A172 (cell line): ENCODE measurements at places on chromosomes 7 and 10. TPM values are rescaled to one million over a fixed set of nuclear protein-coding genes. Genes with fewer than 3 reads are reported as not detected.

The TFPI2 gene
- 6.2 and 6.5 TPM in 2 replicates for total RNA-seq

The HOXA7 gene
- not detected in 2 replicates for total RNA-seq

The LRRC18 gene
- total RNA-seq, result not detected in 2 replicates

The VWA2 gene
- 0.14 TPM in 1 of 2 replicates, not detected in the other for total RNA-seq

The GGCT gene
- 121 and 147 TPM in 2 replicates for total RNA-seq

The HOGA1 gene
- 6.3 and 7.7 TPM in 2 replicates for total RNA-seq

The USP6NL gene
- 17.1 and 19.8 TPM in 2 replicates for total RNA-seq

DNA sequence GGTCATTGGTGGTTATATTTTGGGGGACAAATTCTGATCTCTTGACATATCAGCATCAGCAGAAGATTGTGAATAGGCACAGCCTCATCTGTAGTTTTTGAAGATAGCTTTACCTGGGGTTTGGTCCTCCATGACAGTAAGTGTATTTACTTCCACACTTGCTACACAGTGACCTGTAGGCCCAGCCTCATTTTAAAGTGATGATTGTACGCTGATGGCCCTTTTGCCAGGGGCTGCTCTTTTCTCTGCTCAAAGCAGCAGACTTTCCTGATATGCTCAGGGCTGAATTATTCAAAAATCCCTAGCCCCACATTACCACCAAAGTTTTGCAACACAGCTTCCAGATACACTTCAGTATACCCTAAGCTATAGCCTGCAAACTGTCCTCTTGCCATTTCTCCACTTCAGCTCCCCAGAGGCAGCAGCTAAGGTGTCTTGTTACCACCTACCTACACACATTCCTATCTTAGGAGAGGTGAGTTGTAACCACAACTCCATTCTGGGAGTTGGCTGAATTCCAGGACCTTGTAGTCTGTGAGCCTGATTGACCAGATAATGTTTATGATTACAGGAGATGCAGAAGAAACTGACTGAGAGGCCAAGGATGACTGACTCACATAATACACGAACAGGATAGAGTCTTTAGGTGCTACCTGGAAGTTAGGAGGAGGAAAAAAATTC lies 6.0 kb downstream of the ASB4 start:
- no peak for DNase-seq

GRCh38 chr7:22219036-22219435 lies 137.9 kb downstream of the RAPGEF5 start:
- DNase-seq, result no peak

GRCh38 chr7:101237206-101238067 lies at the start of gene CLDN15:
CLDN15 (minus strand) TSS chr7:101237802; CDS start chr7:101237581, 221 bp downstream.
- DNase-seq, result no peak

DNA sequence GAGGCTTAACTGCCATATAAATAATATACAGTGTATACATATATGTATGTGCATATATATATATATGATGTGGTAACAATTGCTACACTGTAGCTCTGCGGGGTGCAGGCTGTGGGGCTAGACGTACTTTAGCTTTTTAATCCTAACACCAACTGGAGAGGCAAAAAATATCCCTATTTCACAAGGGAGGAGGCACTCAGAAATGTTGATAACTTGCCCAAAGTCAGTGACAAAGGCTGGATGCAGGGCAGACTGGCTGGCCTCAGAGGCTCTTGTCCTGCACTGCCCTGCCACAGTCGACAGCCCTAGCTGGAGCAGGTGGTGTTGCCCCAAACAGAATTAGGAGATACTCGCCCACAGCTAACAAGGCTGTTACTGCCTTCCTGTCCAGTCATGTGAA lies 1.5 kb upstream of the RELN start:
- DNase-seq, result no peak

DNA sequence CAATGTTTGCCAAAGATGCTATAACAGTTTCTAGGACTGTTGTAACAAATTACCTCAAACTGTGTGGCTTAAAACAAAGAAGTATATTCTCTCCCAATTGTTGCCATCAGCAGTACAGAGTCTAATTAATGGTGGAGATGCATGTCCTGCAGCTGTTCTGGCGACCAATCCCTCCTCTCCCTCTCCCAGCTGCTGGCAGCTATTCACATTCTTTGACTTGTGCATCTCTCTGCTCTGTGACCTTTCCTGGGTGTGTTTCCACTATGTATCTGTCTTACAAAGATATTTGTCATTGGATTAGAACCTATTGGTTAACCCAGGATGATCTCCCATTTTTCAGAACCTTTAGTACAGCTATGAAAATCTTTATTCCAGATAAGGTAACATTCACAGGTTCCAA lies 561.7 kb upstream of the POM121L12 start:
- DNase-seq, result no peak

GRCh38 chr7:138481447-138482380 lies 21.7 kb downstream of the TRIM24 start:
- no peak for DNase-seq

GRCh38 chr7:1767524-1767923 lies 97.4 kb downstream of the ELFN1 start:
- no peak for DNase-seq

- peak; percentile 36 for DNase-seq
These were observed 160.5 kb downstream of the ADAM12 start for GRCh38 chr10:126227762-126228134.

DNA sequence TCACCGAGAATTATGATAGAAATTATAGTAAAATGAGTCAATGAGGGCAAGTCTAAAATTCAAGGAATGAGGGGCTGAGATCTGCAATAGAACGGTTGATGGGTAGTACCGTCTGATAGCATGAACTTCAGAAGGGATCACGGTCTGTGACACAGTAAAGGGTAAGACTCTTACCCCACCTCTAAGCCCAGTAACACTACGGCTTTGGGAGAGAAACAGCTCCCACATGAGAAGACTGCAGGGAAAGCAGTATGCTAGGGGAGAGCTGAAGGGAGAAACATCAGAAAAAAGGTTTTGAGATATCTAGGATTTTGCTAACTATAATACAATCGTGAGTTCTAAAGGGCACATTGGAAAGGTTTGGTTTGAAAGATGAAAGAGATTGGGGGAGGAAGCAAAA lies 12.8 kb upstream of the AKAP9 start:
- no peak for DNase-seq

DNA sequence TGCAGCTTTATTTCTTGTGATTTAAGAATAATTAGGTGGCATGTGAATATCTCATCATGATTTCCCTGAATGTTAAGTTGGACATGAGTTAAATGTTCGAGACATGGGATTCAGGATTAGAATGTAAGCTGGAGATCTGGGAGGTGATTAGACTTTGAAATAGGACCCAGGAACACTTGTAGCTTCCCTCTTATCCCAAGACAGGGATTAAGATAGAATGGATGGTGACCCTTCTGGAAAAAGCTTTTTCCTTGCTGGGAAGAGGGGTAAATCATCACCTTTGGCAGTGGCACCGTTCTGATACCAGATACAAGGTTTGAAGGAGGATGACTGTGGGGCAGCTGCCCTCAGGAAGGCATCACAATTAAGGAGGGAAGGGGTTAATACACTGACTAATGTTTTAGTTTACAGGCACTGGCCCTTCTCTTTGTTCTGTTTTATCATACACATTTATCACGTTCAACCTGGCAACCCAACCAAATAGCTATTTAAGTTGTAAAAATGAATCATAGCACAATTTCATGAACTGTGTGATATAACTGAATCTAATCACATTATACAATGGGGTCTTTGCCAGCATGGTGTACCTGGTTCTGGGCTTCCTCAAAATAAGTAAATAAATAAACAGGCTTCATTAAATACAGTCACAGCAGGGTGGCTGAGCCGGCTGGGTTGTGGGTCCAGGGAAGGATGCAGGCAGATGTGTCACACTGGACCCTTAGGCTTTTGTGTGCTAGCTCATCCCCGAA lies 212.7 kb downstream of the LRMDA start:
- no peak for DNase-seq

GRCh38 chr7:82678259-82678658 lies 234.7 kb upstream of the CACNA2D1 start:
- DNase-seq, result no peak

DNA sequence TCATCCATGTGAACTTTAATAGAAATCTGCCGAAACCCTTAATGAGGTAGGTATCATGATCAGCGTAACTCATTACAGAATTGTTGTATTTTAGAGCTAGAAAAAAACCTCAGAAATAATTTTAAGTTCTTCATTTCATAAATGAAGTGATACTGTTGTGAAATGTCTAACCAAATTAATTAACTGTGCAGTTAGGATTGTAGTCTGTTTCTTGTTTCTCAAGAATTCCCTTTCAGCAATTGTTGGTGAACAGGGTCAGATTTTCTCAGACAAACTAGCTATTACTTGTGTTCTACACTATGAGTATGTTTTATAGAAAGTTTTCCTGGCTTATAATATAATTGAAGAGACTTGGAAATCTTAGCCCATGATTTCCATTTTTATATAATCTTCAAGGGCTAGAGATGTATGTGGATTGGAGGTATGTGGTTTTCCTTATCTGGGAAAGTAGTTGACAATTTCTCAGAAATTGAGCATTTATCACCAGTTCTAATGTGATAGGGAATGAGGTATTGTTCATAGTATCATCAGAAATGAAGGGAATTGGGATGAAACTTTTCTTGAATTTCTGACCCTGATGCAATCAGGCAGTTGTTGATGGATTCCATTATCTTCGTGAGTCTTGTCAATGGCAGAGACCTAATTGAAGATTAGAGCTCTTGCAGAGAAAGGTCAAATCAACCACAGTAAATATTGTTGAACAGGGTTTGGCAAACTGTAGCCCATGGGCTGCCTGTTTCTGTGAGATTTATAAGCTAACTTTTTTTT lies 55.0 kb downstream of the ST7 start:
- no peak for DNase-seq

- DNase-seq, result no peak
These were observed 205.4 kb upstream of the ZMIZ1 start for GRCh38 chr10:78863140-78863905.

DNA sequence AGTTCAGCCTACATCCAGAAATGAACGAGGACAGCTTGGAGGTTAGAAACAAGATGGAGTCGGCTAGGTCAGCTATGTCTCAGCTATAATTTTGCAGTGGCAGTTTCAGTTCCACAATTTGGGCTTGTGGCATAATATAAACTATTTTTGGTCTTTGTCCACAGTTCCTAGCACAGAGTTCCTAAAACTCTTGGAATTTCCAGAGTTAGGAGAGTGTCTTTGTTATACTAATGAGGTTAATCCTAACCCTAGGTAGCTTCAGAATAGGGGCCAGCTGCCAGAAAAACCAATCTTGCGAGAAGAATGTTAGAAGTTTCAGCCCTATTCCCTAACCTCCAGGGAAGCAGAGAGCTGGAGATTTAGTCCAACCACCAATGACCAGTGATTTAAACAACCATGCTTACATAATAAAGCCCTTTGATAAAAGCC lies 131.9 kb downstream of the AKR1D1 start:
- no peak for DNase-seq

- no peak for DNase-seq
These were observed 19.5 kb upstream of the ABCB5 start for GRCh38 chr7:20595971-20596370.

DNA sequence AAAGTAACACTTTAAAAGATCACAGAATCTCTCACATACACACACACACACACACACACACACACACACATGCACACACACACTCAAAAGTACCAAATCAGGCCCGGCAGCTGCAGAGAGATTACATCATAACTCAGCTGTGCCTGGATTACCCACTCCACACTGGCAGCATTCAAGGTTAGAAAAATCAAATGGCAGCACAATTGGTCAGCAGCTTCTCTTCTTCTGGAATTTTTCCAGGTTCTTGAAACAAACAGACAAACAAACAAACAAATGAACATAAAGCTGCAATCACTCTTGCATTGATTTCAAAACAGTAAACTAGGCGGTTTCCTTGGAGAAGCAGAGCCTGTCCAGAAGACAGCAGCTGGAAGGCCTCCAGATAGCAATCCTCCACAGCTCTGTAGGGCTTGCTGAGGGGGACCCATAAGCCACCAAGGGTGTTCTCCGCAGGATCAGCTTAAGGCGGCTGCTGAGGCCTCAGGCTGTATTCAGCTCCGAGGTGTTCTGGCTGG lies 24.5 kb upstream of the FAM133B start:
- DNase-seq, result no peak

DNA sequence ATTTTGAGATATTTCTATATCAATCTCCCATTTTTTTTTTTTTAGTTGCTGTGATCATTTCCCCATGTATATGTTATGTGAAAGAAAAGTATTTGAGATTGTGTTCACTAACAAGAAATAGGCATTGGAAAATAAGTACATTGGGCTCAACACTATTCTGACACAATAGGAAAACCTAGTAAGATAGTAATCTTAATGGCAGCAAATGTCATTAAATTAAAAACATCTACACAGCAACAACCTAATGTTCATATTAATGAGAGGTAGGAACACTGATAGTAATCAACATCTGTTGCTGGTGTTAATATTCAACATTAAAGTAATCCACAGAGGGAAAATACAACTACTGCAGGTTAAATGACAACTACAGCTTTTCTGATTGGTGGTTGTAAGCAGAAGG lies 1.5 kb upstream of the GTPBP10 start:
- no peak for DNase-seq

GRCh38 chr10:1100143-1100542 lies 44.0 kb downstream of the WDR37 start:
- DNase-seq, result no peak

- no peak for DNase-seq
These were observed 203.7 kb downstream of the ARHGAP21 start for GRCh38 chr10:24519950-24520349.

DNA sequence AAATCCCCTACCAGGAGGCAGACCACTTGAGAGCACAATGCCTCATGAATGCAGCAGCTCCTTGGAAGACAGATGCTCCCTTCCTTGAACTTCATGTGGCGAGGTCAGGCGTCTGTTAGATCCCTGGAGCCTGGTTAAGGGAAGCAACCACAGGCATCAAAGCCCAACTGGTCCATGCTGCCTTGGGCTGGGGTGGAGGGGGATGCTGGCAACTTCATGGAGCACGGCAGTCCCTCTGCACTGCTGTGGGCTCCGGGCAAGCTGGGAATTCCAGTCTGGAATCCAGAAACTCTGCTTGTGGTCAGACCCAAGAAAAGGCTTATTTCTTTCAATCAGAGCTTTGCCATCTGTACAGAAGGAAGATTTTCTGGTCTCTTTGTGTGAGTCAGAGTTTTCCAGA lies 130.4 kb downstream of the PFKFB3 start:
- DNase-seq, result no peak

DNA sequence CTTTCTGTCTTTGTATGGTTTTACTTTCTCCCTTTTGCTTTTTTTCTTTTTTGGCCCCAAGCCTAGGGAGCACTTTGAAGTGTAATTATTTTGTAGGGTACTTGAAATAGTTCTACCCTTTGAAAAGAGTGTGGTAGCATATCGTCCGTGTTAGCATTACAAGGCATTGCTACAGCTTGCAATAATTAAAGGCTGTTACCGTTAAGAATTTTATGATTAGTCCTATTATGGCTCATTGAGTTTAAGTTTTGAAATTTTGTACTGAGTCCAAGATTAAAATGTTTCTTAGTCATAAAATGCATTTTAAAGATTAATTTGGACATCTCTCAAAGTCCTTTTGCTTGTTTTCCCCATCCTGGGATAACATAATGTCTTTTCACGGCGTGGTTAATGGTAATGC lies 490.0 kb upstream of the LRRN3 start:
- DNase-seq, result no peak

- DNase-seq, result no peak
These were observed 248.1 kb downstream of the KIF20B start for GRCh38 chr10:89949496-89949895.
